NCI-H2081 treated with DMSO at 0.1 percent for 48 hours (cell line): ENCODE measurements at places on chromosomes 7 and 10.

- no peak for DNase-seq
Measured at GRCh38 chr7:45235905-45236304, 78.3 kb downstream of the RAMP3 start.

DNA sequence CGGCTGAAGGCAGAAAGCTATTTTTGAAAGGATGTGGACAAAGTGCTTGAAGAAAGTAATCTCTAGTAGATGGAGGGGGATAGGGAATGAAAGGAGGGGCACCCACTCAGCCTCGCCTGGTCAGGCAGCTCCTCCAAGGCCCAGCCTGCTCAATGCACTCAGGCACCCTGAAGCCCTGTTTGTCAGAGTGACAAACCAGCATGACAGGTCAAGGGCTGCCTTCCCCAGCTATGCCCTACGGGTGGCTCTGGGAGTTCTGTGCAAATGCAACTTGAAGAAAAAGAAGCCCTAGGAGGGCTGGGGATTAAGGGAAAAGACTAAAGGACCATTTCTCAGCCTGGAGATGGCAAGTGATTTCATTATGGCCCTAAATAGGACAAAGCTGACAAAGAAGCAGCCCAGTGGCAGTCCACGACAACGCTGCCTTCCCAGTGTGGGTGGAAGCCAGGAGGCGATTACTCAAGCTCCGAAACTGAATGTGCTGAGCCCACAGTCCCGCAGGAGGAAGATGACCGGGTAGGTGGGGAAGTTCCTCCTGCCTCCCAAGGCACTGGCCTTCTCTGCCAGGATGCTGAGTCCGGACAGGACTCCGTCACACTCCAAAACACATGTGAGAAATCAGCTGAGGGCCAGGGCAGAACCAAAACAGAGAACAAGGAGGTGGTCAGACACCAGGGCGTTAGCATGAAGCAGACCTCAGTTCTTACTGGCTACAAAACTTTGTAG lies 16.3 kb downstream of the LIPA start:
- DNase-seq, result no peak

DNA sequence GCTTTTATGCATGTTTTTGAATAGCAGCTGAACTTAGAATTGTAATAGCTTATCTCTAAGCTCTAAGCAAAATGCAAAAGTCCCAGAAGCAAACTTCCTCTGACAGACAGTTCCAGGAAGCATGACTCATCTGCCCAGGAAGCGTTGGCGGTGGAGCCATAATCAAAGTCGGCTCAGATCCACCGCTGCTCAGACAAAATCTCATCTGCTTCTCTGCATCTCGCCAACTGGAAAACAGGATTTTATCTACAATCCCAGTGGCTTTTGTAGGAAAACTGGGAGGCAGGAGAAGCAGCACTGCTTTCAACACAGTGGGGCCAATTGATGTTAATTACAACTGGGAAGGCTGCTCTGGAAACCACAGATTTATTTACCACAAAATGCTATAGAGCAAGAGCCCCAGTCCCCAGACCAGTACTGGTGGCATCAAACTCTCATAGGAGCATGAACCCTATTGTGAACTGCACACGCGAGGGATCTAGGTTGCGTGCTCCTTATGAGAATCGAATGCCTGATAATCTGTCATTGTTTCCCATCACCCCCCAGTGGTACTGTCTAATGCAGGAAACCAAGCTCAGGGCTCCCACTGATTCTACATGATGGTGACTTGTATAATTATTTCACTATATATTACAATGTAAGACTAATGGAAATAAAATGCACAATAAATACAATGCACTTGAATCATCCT lies 99.9 kb downstream of the CUBN start:
- DNase-seq, result no peak

GRCh38 chr10:31774928-31775650 lies 153.5 kb downstream of the ARHGAP12 start:
- DNase-seq, result no peak
